ENCODE measurements at places on chromosomes 16 and 17.

DNA sequence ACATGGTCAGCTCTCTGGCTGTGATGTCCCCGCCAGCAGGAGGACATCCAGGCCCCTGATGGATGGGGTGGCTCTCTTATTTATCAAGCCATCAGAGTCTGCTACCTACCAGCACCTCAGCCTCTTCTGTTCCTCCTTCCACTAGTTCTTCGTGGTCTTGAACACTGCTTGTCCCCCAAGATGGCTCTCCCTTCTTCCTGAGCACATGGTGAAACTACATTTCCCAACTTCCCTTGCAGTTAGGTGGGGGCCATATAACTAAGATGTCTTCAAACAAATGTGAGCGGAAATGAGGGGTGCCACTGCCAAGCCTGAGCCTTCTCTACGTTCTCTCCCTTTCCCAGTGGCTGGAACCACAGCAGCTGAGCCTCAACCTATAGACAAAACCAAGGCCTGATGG, 29.8 kb upstream of the CCDC182 start:
- no peak for DNase-seq

DNA sequence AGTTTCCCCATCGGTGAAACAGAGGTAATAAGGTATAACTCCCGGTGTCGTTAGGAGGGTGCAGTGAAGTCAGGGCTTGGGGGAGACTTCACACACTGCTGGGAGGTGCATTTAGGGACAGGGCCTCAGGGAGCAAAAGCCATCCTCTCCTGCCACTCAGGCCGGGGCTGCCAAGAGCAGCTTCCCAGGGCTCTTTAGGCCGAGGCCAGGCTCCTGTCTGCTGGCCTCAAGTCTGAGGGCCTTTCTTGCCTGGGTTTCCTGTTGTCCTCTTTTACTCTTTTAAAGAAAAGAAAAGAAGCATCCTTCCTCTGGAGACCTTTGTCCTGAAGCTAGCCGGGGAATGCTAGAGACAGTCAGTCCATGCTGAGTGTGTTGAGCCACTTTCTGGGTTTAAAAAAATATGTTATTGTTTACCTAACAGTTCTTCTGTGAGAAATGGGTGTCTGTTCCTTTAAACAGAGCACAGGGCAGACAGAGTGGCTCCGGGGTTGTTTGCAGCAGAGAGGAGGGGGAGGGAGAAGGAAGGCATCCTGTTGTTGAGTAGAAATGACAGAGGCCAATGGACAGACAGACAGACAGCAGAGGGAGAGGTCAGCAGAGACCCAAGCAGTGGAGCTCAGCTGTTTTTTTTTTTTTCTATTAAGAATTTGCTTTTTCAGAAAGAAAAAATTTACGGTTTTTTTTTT, 79.1 kb downstream of the C17orf67 start:
- DNase-seq = no peak

GRCh38 chr17:14918540-14918939, 346.6 kb downstream of the PMP22 start:
- no peak for DNase-seq

- no peak for DNase-seq
Observed at GRCh38 chr17:65104973-65105372, 32.2 kb upstream of the RGS9 start.

- DNase-seq = no peak
Observed at GRCh38 chr17:57530508-57530907, 214.6 kb downstream of the CCDC182 start.

DNA sequence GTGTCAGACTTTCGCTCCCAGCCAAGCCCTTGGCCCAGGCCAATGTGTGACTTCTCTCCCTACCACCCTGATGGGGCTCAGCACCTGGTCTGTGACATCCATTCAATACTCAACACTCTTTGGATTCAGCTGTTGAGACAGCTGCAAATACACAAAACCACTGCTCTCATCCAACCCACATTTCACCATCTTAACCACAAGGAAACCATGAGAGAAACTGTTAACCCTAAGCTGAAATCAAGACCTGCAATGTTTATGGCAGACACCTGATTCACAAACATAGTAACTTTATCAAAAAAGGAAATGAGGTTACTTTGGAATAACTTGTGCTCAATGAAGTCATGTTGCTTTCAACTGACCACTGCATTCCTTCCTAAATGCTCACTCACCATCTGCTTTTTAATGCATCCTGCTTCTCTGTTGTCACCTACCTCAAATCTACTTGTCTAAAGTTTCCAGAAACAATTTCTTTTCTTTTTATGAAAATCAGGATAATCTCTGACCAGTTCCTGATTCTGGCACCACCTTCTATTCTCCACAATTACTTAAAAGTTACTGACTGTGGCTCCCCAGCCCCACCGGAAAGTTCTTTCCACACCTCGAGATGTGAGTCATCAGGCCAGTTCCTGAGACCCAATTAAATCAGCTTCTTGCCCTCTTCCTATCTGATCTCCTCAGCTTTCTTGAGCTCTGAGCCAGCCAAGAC, 88.2 kb downstream of the NOG start:
- no peak for DNase-seq

DNA sequence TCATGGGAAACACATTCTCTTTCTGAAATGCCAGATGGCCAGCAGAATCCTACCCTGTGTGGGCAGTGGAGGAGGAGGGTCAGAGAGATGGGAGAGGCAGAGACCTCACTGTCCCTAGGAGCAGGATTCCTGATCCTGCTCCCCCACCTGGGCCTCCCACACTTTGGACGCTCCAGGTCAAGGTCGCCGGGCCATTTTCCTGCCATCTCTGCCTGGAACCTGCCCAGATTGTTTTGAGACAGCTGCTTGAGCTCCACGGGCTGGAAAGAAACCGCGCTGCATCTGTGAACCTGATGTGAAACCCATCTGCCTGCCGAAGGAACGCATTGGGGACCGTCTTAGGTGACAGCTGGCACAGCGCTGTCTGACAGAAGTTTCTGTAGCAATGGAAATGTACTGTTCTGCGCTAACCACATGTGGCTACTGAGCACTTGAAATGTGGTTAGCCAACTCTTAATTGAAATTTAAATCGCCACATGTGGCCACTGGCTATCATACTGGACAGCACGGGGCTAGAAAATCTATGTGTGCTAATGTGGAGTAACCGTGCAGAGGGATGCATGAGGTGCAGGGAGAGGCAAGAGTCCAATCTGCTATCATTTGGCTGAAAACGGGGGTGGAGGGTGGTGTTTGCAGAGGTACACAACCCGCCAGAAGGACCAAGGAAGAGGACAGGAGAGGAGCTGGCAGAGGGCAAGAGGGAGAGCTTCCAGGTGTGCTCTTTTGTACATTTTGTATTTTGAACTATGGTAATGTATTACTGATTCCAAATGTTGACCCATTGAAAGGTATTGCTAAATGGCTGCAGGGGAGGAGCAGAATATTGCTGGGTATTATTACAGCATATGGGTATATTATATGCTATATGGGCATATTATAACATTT, 15.4 kb upstream of the NUBP1 start:
- no peak for DNase-seq

DNA sequence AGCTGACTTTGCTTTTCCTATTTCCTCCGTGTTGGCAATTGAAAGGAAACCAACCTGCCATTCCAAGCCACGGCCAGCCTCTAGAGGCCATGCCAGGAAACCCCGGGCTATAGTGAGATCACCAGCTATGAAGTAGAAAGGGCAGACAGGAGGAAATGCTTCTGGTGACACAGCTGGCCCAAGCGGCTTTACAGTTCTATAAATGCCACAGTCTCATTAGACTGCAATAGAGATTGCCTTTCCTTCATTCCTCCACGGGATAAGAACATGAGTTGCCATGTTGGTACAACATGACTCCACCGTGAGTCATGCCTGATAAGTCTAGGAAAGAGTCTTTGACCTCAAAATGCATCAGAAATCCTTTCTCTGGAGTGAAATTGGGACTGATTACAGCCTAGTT, 384.9 kb downstream of the GRIN2A start:
- no peak for DNase-seq

DNA sequence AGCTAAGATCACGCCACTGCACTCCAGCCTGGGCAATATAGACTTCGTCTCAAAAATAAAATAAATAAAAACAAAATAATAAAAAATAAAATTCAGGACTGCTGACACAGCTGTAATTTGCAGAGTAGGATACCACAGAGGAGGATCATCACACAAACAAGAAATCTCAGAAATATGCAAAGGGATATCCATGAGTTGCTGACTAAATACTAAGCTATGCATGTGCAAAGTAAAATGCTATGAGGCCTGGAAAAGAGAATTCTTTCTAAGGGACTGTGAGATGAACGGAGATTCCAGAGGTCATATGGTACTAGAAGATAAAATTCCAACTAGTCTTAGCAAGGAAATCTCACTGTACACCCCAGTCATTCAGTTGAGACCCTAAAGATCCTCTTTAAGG, 74.8 kb downstream of the SLC39A11 start:
- DNase-seq = no peak

DNA sequence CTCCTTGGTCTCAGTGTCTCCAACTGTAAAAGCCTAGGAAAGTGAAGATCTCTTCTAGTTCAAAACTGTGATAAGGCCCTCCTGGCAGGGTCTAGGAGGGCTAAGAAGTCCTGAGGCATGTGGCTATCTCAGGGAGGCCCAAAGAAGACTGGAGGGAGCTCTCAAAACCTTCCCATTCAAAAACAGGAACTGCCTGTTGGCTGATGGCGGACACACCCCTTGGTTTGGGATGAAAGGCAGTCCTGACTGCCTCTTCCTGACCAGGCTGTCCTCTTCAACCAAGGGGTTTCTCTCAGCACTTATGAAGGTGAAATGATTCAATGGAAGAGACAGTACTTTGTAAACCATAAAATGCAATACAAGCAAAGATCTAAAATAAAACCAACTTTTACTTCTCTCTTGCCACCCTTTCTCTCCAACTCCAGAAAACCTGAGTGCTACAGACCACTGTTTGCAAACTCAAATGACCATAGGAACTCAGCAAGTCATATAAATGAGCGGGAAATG, 4.7 kb downstream of the ZNF764 start:
- DNase-seq = no peak
